Activated CD4-positive, CD25-positive, alpha-beta regulatory T cell treated with anti-CD3 and anti-CD28 coated beads, Interleukin-2, amount 50 U/mL, for 16 hours (primary cell): ENCODE measurements at places on chromosomes 5 and 9.

DNA sequence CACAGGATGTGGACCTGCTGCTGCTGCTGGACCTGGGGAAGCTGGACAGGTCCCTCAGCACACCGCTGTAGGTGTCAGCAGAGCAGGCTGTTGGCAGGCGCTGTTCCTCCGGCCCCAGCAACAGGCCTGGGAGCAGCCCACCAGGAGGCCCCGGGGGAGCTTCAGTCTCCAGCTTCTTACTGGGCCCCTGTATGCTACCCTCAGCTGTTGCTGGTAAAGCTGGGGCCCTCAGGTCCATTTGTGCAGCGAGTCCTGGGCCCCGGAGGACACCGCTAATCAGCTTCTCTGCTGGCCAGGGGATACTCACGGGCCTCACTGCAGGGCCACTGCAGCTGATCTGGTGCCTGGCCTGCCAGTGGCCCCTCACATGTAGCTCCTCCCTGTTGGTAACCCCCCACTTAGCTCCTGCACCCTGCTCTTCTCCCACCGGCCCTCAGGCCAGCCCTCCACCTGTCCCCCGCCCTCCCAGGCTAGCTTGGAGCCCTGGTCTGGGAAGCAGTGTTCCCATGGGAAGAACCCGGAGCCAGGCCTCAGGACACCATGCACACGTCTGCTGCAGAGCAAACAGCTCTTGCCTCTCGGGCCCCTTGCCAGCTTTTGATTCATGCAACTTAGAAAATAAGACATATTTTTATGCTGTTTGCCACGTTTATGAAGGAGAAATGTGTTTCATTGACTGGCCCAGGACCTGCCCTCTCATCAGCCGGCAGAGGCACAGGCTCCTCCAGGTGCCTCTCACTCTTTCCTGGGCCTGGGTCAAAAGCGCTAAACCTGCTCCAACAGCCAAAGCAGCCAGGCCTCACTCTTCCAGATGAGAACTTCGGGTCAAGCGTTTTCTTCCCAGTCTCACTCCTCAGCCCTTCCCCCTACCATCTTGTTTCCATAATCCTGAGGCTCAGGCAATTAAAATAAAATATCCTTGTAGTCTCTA is 61.0 kb upstream of the ADAMTS2 start:
- DNase-seq, result no peak

GRCh38 chr5:172405226-172406107 is 48.9 kb downstream of the SH3PXD2B start:
- DNase-seq, result no peak

- DNase-seq, result no peak
These were observed 3.8 kb downstream of the BRINP1 start for GRCh38 chr9:119365291-119366027.

- DNase-seq, result no peak
These were observed 357.2 kb downstream of the ZSWIM6 start for GRCh38 chr5:61689153-61689846.

DNA sequence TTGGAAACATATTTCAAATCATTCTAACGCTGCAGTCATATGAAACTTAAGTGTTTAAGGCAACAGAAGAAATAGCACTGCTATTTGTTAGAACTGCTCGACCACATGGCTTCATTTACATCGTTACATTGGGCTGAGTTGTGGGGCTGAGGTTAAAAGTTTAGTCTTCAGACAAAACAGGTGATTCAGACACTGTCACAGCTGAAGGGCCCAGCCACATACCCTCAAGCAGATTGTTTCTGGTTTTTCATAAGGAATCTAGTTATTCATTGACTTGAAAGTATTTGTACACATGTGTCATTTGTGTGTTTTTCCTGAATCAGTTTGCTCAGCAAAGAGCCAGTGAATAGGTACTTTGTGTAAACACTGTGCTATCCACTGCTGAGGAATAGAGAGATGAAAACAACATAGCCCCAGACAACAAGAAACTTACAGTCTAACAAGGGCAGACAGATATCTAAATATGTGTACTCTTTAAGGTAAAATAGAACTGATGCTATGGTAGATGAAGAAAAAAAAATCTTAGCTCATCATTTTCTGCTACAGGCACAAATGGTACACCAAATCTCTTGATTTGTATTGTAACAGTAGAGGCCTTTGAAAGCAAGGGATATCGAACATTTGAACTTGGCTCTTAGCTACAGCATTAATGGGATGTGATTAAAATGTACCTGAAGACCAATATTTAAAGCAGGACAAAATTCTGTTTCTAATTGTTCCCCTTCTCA is 357.6 kb upstream of the RPS23 start:
- no peak for DNase-seq
